ENCODE measurements at places on chromosomes 5 and 9.
A peak's percentile ranks its signal among the peaks of the same experiment; 100 is the strongest.

DNA sequence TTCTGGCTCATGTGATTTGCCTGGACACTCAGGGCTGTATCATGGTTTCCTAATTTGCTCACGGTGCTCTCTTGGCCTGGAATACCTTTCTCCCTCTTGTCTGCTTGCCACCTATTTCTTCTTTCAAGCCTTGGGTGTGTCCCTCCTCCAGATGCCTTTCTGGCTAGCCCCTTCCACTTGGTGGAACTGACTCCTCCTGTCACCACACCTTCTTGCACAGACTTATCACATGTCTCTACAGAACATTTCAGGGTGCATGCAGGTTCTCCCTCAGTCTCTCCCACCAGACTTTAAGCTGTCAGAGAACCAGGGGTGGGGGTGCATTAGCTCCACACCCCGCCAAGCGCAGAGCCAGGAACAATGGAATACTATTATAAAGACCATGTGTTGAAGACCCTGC is 1.9 kb downstream of the TBC1D2 start:
- DNase-seq: no peak

DNA sequence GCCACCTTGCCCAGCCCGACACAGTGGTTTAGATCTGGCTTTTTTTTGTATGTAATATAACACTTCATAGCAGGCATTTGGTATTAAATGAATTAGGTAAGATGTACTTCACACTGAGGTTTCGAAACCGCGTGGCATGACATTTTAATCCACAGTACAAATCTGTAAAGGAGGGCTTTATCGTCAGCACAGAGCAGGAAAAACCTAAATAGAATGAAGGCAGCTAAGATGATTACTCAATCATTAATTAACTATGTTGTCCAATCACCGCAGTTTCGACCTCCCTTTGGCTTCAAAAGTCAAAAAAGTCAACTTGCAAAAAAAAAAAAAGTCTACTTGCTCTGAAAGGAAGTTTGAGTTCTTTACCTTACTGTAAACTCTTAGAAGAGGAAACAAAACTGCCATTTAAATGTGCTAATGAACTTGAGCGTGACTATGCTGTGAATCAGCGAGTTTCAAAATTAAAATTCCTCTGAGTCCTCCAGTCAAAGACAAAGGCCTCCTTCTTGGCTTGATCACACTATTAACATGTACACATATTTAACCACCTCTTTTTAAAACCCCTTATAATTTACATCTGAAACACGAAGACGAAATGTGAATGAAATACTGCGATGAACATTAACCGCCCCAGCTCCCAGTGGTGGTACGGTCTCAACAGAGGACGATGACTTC is 698 bp upstream of the SEC24A start:
- peak; percentile 19 for DNase-seq

DNA sequence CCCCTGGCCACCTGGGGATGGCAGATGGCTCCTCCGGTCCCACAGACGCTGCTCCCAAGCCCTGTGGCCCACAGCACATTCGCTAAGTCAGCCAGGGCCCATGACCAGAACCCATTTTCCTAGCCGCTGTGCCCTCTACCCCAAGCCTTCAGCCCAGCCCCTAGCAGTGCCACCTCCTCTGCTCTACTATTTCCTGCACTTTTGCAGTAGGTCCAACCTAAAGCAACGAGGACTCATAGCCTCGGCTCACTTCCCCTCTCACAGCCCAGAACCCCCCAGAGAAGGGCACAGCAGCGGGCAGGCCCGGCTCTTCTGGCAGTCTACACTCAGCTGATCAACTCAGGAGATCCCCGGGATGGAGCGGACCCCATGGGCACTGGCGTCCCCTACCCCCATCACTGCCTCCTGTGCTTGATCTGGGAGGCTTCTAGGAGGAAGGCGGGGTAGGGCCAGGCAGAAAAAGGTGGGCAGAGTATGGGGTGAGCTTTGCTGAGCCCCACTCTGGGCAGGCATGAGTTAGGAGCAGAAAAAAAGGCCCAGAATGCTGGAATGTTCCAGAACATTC is 111.2 kb downstream of the ZNF354C start:
- no peak for DNase-seq

DNA sequence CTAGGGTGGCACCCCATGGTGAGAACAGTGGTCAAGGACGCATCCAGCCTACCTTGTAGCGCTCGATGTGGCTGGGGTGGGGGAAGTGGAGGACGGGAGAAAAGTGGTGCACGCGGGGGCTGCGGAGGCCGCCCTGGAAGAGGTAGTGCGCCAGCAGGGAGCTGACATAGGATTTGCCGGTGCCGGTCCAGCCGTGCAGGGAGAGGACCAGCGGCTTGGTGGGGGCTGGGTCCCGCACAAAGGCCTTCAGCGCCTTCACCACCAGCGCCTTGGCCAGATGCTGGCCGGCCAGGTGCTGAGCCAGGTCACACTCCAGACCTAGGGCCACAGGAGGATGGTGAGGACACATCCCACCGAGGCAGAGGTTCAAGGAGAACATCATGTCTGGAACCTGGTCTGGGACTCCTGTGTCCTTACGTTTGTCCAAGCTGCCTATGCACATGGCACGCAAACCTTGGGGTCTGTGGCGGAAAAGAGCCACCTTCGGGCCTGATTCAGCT is 797 bp downstream of the TOR2A start:
- DNase-seq: no peak

GRCh38 chr9:121853617-121854395 is 202.4 kb downstream of the DAB2IP start:
- no peak for DNase-seq

DNA sequence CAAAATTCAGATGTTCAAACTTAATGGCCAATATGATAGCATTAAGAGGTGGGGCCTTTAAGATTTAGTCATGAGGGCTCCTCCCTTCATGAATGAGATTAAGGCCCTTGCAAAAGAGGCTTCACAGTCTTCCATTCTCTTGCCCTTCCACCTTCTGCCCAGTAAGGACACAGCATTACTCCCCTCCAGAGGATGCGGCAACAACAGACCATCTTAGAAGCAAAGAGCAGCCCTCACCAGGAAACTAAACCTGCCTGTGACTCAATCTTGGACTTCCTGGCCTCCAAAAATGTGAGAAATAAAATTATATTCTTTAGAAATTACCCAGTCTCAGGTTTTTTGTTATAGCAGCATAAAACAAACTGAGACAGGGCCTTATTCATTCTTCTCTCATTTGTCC is 8.2 kb downstream of the AP3B1 start:
- no peak for DNase-seq

DNA sequence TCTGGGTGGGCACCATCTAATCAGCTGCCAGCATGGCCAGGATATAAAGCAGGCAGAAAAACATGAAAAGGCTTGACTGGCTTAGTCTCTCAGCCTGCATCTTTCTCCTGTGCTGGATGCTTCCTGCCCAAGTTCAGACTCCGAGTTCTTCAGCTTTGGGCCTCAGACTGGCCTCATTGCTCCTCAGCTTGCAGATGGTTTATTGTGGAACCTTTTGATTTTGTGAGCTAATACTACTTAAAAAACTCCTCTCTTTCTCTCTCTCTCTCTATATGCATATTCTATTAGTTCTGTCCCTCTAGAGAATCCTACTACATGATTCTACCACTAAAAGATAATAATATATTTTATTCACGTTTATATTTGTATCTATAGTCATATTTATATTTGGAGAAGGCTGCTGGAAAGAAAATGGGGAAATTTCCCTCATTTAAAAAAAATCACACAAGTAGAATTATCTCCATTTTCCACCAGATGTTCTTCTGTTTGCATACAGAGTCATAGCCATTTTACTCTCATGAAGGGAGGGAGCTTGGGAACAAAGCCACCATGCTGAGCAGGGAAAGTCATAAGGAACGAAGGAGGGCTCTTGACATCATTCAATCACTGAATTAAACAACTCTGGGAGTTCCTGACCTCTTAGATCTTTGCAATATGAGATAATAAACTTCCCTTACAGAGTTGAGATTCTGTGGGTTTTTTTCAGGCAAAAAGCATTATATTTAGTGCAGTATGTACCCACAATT is 1137.4 kb upstream of the CDH18 start:
- DNase-seq: no peak

GRCh38 chr5:116032094-116032517 is at the start of gene ARL14EPL:
ARL14EPL (plus strand) TSS chr5:116032472; CDS start chr5:116051466, 18,994 bp downstream.
- DNase-seq: no peak

- peak; percentile 17 for DNase-seq
These were observed 5.5 kb downstream of the CSF1R start for GRCh38 chr5:150080696-150081435.

DNA sequence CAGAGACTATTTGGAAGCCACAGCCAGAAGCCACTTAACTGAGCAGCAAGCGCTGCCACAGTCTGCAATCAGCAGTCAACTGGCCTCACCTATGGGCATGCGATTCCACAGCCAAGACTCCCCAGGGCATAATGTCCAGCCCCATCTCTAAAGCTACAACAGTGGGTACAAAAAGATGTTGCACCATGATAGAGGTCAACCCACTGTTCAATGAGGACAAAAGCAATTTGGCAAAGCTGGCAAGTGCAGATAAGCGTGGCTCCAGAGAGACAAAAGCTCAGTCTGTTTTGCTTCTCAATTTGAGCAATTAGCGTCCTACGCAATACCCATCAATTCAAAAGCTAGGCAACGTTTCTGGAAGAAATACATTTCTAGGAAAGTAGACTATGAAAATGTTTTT is 3.2 kb downstream of the TAS2R1 start:
- DNase-seq: no peak

- DNase-seq: no peak
These were observed 11.7 kb downstream of the TSPAN17 start for GRCh38 chr5:176658817-176659511.

- DNase-seq: peak; percentile 97
These were observed 72.3 kb downstream of the ICE1 start for GRCh38 chr5:5494489-5495402.
